ENCODE measurements at places on chromosomes 7 and 10.

DNA sequence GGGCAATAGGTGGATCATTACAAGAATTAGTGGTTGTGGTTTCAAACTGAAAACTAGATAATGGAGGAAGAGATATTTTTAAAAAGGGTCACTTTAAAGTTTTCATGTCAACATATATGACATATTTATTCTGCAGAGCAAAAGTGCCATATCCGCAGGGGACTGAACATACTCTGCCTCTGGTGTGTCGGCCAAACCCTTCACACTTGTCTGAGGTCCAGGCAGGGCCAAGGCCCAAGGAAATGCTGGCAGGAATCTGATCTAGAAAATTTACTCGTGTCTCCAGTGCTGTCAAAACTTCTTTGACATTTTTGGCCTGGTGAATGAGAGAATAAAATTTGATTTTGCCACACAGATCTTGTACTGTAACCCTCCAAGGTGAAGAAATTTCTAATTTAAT, 562.3 kb downstream of the CCSER2 start:
- DNase-seq = no peak

- no peak for DNase-seq
These were observed 156.1 kb downstream of the ADARB2 start for GRCh38 chr10:1581189-1581588.

GRCh38 chr10:77905086-77905748, 21.3 kb downstream of the DLG5 start:
- no peak for DNase-seq

DNA sequence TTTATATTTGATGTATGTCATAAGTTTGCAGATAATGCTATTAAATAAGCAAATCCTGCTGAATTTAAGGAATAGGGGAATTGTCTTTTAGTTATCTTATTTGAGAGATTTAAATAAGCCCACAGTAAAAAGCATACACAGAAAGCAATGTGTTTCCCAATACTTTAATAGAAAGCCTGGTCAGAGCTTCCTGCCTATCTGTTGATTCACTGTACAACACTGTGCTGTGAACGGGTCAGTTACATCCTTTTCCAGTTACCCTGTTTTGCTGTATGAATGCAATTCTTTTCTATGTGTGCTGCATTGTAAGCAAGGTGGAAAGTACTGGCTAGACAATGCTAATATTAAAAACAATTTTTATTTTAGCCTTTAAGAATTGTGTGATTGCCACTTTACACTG, 81.2 kb downstream of the ANKRD7 start:
- no peak for DNase-seq

DNA sequence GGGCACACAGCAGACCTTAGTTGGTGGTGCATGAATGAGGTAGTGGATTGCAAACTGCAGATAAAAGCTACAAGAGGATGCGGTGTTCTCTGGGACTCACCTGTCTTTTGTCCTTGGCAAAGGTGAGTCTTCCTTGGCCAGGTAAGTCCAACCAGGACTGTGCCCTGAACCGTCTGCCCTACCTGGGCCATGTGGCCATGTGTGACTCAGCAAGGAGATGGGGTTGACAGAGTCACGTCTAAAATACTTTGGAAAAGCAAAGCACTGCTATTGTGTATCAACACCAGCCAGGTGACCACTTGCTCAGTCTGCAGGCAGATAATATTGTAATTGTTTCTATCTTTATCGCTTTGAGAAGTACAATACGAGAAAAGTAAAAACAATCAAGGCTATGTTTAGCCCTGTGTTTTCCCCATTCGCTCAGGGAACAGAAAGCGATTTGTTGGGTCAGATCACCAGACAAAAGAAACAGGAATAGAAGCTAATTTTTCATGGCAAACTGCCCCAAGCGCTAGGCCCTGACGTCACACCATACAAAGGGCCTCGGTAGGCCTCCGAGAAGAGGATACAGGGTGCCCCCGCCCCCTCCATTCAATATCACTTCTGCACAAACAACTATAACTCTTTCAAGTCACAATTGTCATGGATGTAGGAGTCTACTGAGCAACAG, 57.3 kb downstream of the FAM53B start:
- no peak for DNase-seq

DNA sequence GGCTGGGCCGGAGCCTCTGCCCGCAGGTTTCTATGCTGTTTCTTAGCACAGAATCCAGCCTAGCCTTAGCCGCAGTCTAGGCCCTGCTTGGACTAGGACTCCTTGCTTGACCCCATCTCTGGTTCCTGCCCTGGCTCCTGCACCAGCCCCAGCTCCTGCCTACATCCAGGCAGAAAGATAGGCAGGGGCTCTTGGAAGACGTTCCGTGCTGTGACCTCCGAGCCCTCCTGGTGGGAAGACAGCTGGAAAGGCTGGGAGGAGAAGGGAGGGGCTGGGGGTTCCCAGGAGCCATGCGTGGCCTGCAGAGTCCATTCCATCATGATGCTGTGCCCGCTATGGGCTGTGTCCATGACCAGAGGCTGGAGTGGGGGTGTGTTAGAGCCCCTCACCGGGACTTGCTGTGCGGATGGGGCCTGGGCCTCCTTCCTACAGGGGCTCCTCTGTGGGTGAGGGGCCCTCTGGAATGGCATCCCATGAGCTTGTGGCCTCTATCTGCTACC, 26.2 kb downstream of the RAMP3 start:
- no peak for DNase-seq

DNA sequence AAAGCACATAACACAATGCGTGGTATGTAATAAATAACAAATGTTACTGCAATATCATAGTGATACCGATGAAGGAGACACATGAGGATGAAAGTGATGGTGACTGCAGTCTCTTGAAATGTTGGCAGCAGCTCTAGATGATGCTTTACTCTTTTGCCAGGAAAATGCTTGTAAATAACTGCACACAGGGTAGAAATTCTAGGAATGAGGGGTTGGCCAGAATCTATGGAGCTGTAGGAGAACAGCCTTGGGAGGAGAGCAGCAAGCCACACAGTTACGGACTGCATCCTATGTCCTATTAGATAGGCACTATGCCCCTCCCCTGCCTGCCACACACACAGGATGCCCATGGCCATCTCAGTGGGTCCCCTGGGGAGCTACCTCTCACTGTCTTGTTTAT, 97.6 kb upstream of the GSDME start:
- DNase-seq = no peak

- no peak for DNase-seq
These were observed 29.3 kb downstream of the KMT2C start for GRCh38 chr7:152406491-152406890.

GRCh38 chr7:64098-64915, 128.1 kb upstream of the FAM20C start:
- no peak for DNase-seq

DNA sequence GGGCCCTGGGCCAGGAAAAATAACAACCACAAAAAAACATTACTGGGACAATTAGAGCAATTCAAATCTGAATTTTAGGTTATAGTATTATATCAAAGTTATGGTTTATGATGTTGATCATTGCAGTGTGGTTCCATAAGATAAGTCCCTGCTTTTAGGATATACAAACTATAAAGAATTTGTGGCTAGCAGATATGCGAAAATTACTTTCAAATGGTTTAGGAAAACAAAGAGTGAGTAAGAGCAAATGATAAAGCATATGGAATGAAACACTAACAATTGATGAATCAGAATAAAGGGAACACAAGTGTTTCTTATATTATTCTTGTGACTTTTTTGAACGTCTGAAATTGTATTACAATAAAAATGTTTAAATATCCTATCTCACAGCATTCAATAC, 64.4 kb upstream of the HECTD2 start:
- DNase-seq = no peak

DNA sequence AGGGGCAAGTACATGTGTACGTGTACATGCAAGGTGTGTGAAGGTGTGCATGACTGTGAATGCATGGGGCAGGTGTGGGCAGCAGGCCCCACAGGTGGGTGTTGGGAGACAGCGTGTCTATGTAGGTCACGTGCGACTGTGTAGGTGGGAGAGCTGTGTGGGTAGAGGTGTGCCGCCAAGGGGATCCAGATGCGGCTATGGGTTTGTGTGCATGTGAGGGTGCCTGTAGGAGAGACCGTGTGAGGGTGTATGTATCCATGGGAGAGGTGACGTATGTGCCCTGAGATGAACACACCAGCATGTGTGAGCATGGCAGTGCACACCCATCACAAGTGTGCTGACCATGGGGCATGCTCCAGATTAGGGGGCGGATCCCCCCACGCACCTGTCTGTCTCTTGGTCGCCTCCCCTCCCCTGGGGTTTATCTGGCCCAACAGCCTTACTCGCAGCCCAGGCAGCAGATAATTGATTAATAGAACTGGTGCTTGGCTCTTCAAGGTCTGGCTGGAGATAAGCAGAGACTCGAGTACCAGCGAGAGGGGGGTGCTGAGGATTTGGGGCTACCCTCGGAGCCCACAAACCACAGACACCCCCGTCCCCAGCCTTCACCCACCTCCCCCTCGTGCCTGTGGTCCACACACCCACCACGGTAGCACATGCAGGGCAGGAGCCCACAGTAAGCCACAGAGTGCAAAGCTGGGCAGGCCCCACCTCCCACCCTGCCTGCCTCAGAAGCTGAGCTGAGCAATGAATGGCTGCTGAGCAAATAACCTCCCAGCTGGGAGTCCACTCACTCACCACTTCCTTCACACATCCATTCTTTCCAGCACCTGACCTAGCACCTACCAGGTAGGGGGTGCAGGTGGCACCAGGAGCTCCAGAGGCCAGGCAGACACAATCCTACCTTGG, 41.4 kb upstream of the ZMIZ1 start:
- no peak for DNase-seq

DNA sequence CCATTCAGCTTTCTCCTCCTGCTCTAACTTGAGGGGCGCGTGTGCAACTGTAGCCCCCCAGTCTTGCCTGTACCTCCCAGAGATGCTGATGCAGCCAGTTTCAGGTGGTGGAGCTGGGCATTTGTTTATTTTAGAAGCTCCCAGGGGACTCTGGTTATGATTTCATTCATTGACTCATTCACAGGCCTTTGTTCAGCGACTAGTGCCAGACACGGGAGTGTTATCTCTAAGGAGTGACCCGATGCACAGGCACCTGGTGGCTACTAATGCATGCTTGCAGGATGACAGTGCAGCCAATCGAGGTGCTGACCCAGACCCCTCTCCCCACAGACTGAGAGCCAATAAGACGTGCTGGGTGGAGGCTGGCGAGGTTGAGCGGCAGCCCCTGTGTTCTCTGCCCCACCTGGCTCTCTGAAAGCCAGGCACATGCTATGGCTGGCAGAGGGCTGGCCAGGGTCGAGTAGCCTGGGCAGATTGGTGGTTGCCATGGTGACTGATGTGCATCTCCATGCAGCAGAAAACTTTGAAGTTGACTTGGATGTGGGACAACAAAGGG, 19.7 kb upstream of the SLC18A2 start:
- DNase-seq = no peak

GRCh38 chr10:16297642-16298041, 139.2 kb upstream of the PTER start:
- DNase-seq = no peak

GRCh38 chr7:8063706-8064297, 95.2 kb downstream of the GLCCI1 start:
- no peak for DNase-seq

DNA sequence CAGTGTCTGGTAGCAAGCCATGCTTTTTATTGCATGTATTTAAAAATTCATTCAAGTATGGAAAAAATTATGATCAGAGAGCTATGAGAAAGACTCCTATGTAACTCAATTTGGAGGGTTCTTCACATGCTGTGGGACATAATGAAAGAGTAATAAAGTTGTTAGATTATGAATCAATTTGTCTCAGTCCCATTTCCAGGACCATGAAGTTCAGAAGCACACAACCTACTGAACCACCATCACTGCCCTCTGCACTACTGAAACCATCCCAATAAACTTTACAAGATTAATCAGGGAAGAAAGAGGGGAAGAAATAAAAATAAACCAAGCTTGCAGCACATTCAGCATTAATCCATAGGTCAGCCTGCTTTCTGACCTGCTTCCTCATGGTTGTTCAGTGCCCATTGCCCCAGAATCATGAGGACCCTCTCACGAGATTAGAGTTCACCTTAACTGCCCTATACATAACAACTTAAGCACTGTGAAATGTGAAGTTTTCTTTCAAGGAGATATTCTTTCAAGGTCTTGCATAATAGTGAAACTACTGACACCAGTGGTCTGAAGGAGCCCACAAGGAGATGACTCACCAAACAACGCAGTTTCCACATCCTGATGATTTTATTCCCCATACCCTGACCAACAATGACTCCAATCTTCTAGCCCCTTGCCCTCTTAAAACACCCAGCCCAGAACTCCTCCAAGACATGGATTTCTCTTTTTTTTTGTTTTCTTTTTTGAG, 171.5 kb upstream of the ADCY1 start:
- no peak for DNase-seq

DNA sequence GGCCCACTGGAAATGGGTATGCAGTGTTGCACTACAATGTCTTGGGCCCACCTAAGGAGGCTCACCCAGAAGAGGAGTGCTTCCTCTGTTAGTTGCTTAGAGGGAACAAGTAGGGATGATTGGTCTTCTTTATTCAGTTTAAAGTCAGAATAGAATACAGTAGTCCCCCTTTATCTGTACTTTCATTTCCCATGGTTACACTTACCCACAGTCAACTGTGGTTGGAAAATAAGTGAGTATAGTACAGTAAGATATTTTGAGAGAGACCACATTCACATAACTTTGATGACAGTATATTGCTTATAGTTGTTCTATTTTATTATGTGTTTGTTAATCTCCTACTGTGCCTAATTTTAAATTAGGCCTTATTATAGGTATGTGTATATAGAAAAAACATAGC, 151.4 kb downstream of the COL28A1 start:
- DNase-seq = no peak

All from activated effector memory CD4-positive, alpha-beta T cell treated with Interleukin-2 at 50 U/mL for 16 hours (primary cell).